PC-9 (cell line): ENCODE measurements at places on chromosomes 2 and 18. TPM values are rescaled to one million over a fixed set of nuclear protein-coding genes. Genes with fewer than 3 reads are reported as not detected.

SLC38A11 gene
- total RNA-seq, result not detected in 2 replicates

PSMA8 gene
- total RNA-seq, result not detected in 2 replicates

SERPINB13 gene
- total RNA-seq, result not detected in 2 replicates

CRYGC gene
- not detected in 2 replicates for total RNA-seq

SALL3 gene
- not detected in 2 replicates for total RNA-seq

TMEM200C gene
- not detected in 2 replicates for total RNA-seq

PROKR1 gene
- total RNA-seq, result not detected in 2 replicates

CCDC85A gene
- 0.10 TPM in 1 of 2 replicates, not detected in the other for total RNA-seq

C1QL2 gene
- not detected in 2 replicates for total RNA-seq
